EH (cell line): ENCODE measurements at places on chromosomes 12 and 14.
A peak's percentile ranks its signal among the peaks of the same experiment; 100 is the strongest.

- DNase-seq: peak; percentile 28
Observed at GRCh38 chr14:59868021-59868420, 2.6 kb downstream of the RTN1 start.

DNA sequence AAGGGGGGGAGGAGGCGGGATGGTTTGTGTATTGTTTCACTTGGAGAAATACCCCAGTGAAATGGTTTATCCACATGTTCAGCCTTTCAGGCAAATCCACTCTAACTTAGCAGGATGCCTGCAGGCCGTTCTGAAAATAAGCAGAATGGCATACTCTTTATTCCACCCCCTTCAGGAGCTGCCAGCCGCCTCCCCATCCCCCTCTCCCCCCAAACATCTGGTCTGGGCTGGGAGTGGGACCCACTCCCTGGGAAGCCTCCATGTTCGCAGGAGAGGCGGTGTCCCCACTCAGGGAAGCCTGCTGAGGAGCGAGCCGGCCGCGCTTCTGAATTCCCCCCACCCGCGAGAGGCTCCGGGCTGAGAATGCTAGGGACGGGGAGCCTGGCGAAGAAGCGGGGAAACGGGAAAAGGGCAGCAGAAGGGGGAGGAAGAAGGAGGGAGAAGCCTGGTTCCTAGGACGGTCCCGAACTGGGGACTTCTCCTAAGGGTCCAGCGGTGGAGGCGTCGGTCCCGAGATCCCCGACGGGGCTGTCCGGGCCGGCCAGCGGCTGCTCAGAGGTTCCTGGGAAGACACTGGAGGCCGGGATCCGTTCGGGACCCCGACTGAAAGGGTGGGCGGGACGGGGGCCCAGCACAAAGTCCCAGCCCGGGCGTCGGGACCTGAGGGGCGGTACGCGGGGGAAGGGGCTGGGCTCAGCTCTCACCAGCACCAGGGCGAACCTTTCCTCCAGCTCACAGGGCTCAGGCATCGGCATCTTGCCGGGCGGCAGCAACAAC, 666 bp downstream of the FMNL3 start:
- DNase-seq: peak; percentile 51

GRCh38 chr14:68232300-68233055, 412.9 kb downstream of the RAD51B start:
- peak; percentile 99 for DNase-seq

- DNase-seq: no peak
Observed at GRCh38 chr14:86221000-86221399, 691.1 kb downstream of the FLRT2 start.

DNA sequence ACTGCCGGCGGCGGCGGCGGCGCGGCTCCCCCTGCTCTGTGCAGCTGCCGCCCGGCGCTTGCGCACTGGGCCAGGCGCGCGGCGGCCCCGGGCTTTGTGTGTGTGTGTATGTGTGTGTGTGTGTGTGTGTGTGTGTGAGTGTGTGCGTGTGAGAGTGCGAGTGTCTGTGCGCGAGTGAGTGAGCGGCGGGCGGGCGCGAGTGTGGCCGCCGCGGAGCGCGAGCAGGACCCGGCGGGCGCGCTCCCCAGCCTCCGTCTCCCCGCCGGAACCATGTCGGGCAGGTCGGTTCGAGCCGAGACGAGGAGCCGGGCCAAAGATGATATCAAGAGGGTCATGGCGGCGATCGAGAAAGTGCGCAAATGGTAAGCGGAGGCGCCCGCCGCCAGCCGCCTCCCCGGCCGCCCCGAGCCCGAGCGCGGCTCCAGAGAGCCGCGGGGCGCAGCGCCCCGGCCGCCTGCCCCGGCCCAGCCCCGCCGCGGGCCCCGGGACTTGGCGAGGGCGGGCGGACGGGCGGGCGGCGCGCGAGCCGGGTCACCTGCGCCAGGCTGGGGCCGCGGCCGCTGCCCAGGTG, at the start of gene BCL7A:
Gene BCL7A, plus strand, starts transcription at position 63 of the 571 bp plus-strand sequence. Its CDS starts 208 bp downstream, at position 271.
- DNase-seq: peak; percentile 75
